ENCODE measurements at places on chromosomes 16 and 17.

GRCh38 chr17:32742681-32743538, 134.0 kb downstream of the MYO1D start:
- DNase-seq = peak; percentile 28

DNA sequence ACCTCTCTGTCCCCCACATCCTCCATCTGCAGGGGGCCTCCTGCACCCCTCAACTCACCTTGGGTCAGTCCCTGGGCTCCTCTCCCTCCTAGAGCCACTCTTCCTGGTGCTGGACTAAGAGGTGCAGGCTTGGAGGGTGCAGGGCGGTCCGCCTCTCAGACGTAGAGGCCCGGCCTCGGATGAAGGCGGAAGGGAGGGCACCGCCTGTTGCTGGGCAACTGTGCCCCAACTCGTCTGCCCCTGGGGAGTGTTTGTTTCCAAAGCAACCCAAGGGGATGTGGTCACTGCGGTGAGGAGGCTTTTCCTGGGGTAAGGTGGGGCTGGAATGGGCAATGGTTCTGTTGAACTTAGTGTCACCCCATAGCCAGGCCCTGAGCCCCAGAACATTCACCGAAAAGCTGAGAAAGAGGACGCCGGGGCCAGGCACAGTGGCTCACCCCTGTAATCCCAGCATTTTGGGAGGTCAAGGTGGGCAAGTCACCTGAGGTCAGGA, at the start of gene C16orf54:
Gene C16orf54, minus strand, starts transcription at position 138 of the 493 bp plus-strand sequence. CDS start 1,039 bp downstream, outside the sequence.
- peak; percentile 99 for DNase-seq

DNA sequence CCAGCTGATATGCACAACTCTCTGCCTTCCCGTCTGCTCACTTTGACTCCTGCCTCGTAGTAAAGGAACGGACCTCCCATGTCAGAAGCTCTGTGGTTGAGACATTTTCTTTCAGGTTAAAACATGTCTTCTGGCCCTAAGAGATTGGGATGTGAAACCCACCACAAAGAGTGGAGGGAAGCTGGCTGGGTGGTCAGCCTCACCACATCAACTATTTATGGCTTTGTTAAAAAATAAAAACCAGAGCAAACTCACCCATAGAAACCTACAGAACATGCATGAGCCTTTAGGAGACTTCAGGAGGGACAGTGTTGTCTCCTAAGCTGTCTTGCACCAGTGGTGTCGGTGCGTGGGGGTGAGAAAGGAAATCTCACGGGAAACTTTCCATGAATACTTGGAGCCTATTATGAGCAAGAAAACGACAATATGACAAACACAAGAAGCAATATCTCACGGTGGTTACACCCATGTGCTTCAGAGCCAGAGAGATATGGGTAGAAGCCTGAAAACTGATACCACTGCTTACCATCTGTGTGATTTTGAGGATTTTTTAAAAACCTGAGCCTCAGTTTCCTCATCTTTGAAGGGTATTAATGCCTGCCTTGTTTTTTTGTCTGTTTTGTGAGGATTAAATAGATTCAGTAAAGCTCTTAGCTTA, 61.7 kb upstream of the XYLT1 start:
- peak; percentile 17 for DNase-seq

DNA sequence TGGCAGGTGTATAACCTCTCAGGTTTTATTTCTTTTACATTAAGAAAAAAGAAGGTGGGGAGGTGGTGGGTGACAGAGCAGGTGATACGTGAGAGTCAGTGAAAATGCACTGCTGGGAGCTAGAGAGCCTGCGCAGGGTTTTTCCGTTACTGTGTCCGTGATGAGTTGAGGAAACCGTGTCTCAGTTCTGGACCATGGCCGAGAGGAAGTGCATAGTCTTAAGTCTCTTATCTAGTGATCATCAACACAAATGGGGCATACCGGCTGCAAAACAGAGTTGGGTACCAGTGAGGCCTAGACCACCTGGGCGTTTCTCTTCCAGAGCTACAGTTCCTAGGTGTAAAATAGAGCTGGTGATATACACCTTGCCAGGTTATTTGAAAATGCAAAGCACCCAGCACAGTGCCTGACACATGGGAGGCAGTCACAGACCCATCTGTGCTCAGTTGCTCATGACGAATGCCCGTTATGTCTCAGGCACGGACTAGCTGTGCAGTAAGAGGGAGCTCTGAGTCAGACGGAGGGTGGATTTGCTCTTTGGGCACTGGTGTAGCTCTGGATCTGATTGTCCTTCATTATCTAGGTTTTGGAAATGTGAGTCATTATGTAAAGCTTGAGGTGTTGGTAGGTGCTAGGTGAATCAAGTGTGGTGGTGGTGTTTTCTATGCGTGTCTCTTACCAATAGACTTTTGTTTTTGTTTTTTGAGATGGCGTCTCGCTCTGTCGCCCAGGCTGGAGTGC, 60.9 kb downstream of the RPTOR start:
- no peak for DNase-seq

DNA sequence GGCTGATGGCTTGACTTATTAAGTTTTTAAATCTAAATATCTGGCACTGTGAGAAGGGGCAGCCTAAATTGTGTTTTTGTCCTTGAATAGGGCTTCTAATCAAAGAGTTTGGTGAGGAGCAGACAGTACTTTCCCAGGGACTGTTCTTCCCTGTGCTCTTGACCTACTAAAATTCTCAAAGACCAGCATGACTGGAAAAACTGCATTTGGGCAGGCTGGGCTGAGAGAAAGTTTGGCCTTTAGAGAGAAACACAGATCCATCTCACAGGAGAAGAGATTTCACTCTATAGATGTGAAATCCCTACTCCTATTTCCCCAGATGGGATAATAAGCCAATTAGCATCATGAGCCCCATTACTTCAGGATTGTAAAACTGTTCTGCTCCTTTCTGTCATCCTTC, 7.3 kb downstream of the PCTP start:
- DNase-seq = no peak

GRCh38 chr17:77734371-77735080, 224.0 kb upstream of the TNRC6C start:
- DNase-seq = peak; percentile 32

GRCh38 chr17:19787733-19788357, 39.7 kb upstream of the ALDH3A1 start:
- DNase-seq = no peak

Measured in common myeloid progenitor, CD34-positive (primary cell).